ENCODE measurements at places on chromosomes 3 and 15. TPM values are rescaled to one million over a fixed set of nuclear protein-coding genes. Genes with fewer than 3 reads are reported as not detected.

Gene TARS3
- 10.8 TPM for total RNA-seq

Gene SLC28A2
- not detected for total RNA-seq

Gene CACNA2D2
- 0.80 TPM for total RNA-seq

Gene OR4F6
- total RNA-seq: not detected

Gene NPAP1
- not detected for total RNA-seq

Gene TASOR
- total RNA-seq: 55.2 TPM

Gene IGDCC3
- 0.24 TPM for total RNA-seq

Gene CSPG5
- total RNA-seq: 3.8 TPM
